Natural killer cell (primary cell): ENCODE measurements at places on chromosomes 7 and 10. TPM values are rescaled to one million over a fixed set of nuclear protein-coding genes. Genes with fewer than 3 reads are reported as not detected.

The NDUFB8 gene
- 113 TPM for total RNA-seq

- no peak for DNase-seq
Observed at GRCh38 chr10:114603948-114604347, 54.1 kb downstream of the ABLIM1 start.

DNA sequence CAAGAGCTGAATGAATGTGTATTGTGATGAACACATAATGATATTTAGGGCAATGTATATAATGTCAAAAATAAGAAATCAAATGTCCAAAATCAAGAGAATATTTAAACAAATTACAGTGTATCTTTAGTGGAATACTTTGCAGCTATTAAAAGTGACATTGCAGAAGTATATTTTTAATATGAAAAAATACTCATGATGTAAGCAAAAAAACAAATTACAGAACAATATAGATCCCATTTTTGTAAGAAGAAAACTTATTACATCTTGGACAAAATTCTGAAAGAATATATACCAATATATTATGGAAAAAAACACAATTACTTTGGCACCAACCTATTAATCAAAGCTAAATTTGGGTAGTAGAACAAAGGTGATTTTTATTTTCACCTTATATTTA is 308.2 kb upstream of the NEBL start:
- no peak for DNase-seq

The LRMDA gene
- 2.1 TPM for total RNA-seq

DNA sequence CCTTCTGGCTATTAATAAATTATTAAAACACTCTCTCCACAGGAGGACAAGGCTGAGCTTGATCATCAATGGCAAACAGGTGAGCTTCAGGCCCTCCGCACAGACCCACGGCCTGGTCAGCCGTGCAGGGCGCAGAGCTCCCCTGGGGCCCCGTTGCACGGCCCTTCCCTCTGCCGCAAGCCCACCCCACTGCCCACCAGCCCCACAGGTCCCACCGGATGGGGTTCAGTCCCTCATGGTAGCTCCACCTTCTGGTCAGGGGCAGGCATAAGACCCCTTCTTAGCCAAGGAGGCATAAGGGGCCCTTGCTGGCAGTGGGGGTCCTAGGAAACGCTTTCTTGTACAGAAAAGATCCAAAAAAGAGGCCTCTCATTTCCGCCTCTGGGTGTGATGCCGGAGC is 84.6 kb downstream of the MAD1L1 start:
- no peak for DNase-seq

- no peak for DNase-seq
Observed at GRCh38 chr7:116089293-116089692, 58.7 kb upstream of the TFEC start.

The RAMP3 gene
- not detected for total RNA-seq

The EEPD1 gene
- 1.4 TPM for total RNA-seq

- no peak for DNase-seq
Observed at GRCh38 chr10:125757742-125758141, 17.9 kb downstream of the MMP21 start.

The PHKG1 gene
- total RNA-seq: 5.0 TPM

DNA sequence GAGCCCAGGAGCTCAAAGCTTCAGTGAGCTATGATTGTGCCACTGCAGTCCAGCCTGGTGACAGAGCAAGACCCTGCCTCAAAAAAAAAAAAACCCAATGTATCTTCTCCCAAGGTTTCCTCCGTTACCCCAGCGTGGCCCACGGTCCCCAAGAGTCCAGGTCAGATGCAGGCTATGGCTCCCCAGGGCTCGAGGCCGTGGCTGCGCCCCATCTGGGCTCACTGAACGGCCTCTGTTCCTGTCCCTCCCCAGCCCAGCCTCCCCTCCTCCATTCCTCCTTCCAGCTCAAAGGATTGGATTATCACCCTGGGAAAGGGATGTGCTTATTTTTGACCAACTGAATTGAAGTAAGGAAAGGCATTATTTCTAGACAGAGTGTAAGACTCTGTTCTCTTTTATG is 31.0 kb downstream of the STK32C start:
- DNase-seq: no peak

DNA sequence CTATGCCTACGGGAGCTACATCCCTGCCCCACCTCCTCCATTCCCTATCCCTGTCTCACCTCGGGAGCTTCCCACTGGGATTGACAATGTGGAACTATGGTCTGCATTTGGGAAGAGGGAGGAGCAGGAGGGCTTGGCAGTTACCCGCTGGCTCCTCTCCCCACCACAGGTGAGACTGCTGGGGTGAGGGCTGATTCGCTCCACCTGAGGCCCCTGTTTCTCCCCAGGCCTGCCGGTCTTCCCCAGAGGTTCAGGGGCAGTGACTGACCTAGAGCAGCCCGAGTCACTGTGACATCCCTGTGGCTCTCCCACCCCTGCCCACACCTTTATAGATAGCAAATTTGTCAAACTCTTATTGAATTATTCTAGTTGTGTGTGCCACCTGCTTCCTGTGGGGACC is 252.6 kb downstream of the GLRX3 start:
- no peak for DNase-seq

GRCh38 chr7:415646-416525 is 103.8 kb downstream of the PDGFA start:
- no peak for DNase-seq

- DNase-seq: no peak
Observed at GRCh38 chr7:78055599-78055998, 257.0 kb downstream of the PHTF2 start.

DNA sequence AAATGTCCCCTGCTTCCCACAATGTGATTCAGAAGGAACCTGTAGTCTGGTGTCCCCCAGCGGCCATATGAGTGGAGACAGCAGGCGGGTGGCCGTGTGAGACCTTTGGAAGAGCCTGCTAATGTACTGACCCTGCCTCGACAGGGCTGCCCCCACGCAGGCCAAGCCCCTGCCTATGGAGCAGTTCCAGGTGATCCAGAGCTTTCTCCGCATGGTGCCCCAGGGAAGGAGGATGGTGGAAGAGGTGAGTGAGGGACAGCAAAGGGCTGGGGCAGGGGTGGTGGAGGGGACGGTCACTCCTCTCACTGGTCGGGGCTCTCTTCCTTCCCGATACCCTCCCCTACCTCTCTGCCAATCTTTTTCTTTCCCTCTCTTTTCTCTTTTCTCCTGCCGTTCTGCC is 55.7 kb downstream of the PALD1 start:
- DNase-seq: no peak

DNA sequence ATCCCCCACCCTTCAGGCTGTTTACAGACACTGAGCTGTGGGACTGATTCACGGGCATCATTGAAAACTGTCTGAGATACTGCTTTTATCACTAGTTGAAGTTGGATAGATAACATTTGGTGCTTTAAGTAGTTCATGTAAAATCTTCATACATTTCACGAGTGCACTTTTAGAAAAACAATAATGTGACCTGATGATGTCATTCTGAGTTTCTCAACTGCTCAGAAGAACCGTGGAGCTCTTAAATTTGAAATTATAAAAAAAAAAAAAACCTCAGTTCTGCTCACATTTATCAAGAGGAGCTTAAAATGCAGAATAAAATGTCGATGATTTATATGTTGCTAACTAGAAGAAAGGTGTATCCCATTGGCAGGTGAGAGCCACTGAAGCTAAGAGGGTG is 81.5 kb downstream of the GALNT11 start:
- DNase-seq: no peak

- no peak for DNase-seq
Observed at GRCh38 chr10:116017405-116017804, 255.6 kb downstream of the GFRA1 start.

DNA sequence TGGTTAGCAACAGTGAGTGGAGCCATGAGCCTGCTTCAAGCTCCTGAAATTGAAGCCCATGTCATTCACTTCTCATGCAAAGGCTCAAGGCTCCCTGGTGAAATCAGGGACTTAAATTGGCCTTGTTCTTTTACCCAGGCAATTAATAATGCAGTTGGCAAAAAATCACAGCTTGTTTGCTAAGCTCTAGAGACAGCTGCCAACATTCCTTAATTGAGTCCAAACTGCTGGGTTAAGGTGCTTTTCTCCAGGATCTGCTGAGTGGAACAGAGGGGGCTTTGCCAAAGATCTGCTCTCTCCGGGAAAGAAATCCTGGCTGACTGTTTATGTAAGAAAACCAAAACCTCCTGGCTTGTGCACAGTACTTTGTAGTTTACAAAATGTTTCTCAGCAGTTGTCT is 257.6 kb upstream of the GHITM start:
- DNase-seq: no peak

The PSD gene
- total RNA-seq: 2.1 TPM

DNA sequence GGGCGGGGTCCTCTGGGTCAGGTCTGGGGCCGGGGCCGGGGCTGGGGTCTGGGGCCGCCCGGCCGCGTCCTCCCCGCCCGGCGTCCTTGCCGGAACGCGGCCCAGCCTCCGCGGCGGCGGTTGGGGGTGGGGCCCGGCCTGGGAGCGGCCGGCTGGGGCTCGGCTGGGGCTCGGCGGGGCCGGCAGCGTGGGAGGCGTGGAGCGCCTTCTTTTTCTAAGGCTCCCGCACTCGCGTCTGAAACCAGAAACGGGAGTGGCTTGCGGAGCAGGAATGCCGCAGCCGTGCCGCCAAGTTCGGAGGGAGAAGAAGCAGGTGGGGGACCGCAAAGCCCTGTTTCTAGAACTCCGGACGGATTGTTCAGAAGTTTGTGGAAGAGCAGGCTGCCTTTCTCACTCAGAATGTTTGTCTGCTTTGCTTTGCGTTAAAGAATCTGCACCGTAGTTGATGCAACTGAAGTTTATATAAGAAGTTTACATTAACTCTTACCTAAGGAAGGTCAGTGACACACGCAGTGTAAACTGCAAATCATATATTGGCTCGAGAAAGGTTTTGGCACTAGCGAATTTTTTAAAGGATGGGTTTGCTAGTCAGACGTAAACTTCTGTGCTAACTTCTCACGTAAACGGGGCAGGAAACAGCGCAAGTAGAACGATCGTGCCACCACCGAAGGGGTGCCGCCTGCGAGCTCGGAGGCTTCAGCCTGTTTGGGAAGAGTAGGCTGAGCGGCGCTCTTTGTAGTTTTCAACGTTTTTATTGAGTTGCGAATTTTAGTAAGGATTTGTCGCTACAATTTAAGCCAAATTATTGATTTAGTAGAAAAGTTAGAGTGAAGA is 729 bp downstream of the DNAJB6 start:
- peak; percentile 59 for DNase-seq

- DNase-seq: no peak
Observed at GRCh38 chr7:33979807-33980355, 74.5 kb downstream of the BMPER start.

The HTR5A gene
- total RNA-seq: not detected

- no peak for DNase-seq
Observed at GRCh38 chr10:113865901-113866300, 11.4 kb downstream of the NHLRC2 start.

GRCh38 chr7:96253441-96253840 is 68.5 kb downstream of the SLC25A13 start:
- no peak for DNase-seq

DNA sequence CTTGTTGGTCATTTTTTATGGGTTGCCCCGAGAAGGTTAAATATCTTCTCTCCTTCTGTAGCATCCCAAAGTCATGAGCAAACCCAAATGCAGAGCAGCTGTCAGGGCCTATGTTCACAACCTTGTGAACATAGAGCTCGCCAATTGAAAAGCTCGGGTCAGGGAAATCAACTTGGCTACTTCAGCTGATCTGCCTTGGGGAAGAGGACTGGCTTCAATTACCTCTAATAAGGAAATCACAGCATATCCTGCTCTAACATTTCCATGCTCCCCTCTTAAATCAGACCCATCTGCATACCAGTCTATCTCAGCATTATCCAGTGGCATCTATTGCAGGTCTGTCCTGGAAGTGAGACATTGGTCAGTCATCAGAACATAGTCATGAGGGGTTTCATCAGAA is 105.6 kb downstream of the ANKRD26 start:
- DNase-seq: no peak

DNA sequence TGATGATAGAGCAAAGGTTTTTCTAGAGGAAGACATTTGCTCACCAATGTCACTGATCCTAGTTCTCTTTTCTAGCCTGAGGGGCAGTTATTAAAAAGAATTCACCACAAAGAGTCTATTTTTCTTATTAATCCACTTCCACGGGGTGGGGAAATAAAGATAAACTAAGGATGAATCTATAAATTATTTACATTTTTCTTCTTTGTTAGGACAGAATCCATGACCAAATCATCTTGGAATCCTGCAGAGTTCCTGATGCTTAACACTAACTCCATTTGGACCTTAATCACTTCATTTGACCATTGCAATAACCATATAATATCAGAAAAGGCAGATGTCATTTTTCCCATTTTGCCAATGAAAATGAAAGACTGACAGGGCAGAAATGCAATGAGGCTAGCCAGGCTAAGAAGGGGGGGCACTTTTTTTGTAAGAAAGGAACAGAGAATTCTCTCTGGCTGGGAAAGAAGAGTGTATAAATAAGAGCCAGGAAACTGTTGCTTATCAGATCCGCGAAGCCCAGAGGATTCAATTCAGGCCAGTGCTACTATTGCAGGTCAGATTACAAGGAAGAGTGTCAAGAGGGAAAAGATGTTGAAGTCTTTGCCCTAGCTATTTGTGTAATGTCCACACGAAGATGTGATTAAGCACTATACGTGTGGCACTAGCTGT is 433.2 kb downstream of the TNS3 start:
- DNase-seq: no peak
